Neuronal stem cell (in vitro differentiated cells): ENCODE measurements at places on chromosomes 2 and 18.

DNA sequence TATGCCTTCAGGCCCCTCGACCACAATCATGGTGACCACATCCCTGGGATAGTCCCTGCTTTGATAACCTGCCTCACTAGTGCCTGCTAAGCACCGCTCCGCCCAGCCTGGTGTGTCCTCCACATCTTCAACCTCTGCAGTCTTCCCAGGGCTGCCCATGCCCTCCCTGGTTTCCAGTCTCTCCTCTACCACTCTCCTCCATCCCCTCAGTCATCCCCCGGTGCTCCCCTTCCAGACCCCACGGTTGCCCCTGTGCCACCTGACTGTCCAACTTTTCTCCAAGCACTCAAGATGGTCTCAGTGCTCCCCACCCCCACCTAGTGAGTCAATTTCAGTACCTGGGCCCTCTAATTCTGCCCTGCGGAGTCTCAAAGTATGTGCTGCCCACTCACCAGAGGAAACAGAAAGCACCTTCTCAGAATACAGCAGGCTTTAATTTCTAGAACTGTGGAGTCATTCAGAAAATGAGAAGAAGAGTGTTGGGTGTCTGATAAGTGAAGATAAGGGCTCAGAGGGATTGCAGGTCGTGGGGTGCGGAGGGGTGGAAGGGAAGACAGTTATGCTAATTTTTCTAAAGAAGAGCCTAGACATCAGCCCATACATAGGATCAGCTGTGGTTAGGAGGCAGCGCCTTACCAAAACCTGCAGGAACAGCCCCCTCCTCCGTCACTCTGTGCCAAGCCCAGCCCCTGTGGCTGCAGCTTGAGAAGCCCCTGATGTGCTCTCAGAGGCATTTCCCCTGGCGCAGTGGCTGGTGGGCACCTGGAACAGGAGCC lies 53.6 kb upstream of the CAB39 start:
- DNase-seq, result no peak

- peak; percentile 59 for DNase-seq
Measured at GRCh38 chr2:219175928-219176817, 552 bp downstream of the CNPPD1 start.

- no peak for DNase-seq
Measured at GRCh38 chr2:204491528-204491927, 53.7 kb upstream of the PARD3B start.

DNA sequence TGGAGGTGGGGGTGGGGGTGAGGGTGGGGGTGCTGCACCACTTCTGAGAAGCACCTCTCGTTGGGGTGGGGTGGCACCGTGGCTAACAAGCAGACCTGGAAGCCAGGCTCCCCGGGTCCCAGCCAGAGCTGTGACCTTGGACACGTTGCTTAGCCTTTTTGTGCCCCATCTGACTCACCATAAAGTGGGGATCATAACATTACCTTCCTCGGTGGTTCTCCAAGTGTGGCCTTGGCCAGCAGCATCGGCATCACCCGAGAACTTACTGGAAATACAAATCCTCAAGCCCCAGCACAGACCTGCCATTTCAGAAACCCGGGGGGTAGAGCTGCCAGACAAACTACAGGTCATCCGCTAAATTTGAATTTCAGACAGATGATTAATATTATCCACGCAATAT lies 58.7 kb upstream of the SLC66A3 start:
- no peak for DNase-seq

GRCh38 chr2:60025496-60025895 lies 528.0 kb downstream of the BCL11A start:
- no peak for DNase-seq

- no peak for DNase-seq
Measured at GRCh38 chr2:229903037-229903436, 18.8 kb downstream of the TRIP12 start.

DNA sequence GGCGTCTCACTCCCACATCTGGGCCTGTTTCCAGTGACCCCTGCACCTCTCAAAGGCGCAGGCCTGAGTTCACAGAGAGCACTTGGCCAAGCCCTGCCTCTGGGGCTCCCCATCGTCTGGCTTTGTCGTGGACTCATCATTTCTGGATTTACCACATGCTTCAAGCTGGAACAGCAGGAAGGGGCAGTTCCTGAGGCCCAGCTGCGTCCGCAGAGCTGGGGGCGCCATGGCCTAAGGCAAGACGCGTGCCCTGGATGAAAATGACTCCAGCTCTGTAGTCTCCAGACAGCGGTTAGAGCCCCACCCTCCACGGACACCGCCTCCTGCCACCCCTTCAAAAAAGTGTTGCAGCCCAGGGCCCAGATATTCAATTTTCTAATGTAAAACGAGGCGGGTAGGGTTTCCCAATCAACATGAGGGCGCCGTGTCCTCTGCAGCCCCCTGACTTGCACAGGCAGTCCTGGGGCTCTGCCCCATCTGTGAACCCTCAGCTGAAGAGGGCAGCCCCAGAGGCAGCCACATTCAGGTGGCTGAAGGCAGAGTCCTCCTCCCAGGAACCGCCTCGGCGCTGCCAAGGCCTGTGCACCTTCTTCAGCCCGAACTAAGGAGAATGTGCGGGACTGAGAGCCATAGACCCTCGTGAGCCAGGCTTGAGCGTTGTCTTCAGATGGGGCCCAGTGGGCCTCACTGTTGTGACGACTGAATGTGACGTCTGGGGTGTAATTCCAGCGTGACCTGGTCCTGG lies 85.5 kb downstream of the NFATC1 start:
- DNase-seq, result no peak

GRCh38 chr18:449374-449773 lies 51.1 kb downstream of the COLEC12 start:
- DNase-seq, result no peak

DNA sequence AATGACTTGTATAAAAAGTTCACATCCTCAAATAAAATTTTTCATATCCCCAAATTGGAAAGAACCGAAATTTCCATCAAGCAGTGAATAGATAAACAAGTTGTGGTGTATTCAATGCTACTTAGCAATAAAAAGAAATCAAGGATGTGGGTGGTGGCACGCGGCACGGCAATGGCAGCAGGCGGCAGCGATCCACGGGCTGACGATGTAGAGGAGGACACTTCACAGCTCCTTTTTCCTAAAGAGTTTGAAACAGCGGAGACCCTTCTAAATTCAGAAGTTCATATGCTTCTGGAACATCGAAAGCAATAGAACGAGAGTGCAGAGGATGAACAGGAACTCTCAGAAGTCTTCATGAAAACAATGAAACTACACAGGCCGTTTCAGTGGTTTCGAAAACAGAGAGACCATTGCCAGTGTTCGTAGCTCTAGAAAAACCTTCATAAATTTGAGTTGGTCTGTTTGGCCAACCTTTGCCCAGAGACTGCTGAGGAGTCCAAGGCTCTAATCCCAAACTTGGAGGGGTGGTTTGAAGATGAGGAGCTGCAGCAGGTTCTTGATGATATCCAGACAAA lies 9.8 kb upstream of the IL36A start:
- DNase-seq, result no peak

DNA sequence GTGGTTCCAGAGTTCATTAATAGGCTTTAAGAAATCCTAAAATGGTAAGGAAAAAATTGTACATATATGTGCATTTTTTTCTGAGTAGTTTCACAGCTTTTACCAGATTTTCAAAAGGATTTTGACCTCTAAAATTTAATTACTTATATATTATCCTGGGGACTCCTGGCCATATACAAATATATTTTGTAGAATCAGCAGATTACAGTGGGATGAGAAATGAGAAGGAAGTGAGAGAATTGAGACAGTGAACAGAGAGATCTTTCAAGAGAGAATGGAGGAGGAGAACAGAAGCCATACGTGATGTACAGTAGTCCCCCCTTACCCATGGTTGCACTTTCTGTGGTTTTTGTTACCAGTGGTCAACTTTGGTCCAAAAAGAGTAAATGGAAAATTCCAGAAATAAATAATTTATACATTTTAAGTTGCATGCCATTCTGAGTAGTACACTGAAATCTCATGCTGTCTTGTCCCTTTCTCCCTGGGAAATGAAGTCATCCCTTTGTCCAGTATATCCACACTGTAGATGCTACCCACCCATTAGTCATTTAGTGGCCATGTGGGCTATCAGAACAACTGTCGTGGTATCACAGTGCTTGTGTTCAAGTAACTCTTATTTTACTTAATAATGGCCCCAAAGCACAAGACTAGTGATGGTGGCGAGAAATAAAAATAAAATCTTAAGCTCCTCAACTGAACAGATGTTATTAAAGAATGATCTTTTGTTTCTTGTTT lies 130.4 kb upstream of the MYO3B start:
- no peak for DNase-seq

GRCh38 chr2:235963853-235964577 lies 204.2 kb downstream of the GBX2 start:
- no peak for DNase-seq

GRCh38 chr2:163859951-163860350 lies 124.1 kb upstream of the FIGN start:
- DNase-seq, result no peak

- peak; percentile 35 for DNase-seq
Measured at GRCh38 chr2:165634855-165635254, 159.2 kb downstream of the GALNT3 start.

DNA sequence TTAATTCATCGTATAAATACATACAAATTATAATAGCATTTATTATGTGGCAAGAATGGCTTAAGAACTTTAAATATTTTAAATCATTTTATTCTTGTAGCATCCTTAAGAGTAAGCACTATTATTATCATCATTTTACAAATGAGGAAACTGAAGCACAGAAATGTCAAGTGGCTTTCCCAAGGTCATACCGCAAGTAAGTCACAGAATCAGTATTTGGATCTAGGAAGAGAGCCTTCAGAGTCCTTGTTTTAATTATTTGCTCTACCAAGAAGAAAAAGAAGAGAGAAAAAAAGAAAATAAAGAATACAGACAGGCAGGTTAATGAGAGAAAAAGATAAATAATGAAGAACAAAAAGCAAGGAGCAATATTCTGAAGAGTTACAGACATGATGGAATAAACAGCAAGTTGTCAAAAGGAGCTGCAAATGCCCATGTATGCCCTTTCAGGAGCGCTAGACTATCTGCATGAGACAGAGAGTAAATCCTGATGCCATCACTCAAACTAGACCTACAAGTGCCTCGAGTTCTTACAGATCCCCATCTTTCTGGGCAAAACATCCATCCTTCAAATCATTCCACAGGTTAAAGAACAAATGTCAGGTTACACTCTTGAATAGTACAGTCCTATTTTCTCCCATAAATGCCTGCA lies 57.8 kb upstream of the ETAA1 start:
- no peak for DNase-seq

GRCh38 chr18:33135951-33136660 lies 304.4 kb downstream of the CCDC178 start:
- DNase-seq, result no peak

- DNase-seq, result no peak
Measured at GRCh38 chr2:23525137-23525765, 140.3 kb downstream of the KLHL29 start.

- no peak for DNase-seq
Measured at GRCh38 chr2:220811115-220811514, 761.0 kb downstream of the EPHA4 start.

- DNase-seq, result no peak
Measured at GRCh38 chr2:180325416-180326120, 318.5 kb upstream of the CWC22 start.

DNA sequence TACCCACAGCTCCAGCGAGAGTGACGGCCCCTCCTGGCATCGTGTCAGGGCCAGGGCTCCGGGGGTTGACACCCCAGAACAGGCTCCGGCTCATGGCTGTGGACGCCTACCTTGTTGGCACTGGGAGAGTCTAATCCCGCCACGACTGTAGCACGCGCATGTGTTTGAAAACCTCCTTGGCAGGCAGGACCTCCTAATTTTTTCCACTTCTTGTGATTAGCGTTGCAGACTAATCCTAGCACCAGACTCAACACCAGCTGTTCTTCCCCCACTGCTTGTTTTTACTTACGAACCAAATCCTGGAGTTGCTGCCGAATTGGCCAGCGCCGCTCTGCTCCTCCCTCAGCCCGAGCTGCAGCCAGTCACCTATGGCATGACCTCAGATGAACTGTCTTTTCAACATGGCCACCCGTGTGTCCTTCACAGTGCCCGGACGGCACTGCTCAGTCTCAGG lies 110.7 kb downstream of the KLHL29 start:
- DNase-seq, result no peak

DNA sequence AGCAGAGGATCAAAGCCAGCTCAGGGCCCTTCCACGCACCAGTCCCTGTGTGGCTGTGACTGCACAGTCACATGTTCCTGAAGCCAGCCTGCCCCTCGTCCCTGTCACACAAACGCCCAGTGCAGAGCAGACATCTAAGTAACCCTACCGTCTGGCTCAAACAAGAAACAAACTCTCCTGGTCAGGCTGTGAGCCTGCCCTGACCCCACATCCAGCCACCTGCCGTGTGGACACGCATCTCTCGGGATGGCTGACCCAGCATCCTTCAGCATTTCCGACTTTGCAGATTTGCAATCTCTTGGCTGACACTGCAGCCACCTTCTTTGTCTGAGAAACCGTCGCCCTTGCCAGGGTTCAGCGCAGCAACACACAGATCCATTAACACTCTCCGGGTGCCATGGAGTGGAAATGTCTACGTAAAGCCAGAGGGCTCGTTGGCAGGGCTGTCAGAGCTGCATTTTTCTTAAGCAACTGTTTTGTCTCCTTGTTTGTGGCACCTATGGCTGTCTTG lies 82.3 kb upstream of the ASAP2 start:
- no peak for DNase-seq

DNA sequence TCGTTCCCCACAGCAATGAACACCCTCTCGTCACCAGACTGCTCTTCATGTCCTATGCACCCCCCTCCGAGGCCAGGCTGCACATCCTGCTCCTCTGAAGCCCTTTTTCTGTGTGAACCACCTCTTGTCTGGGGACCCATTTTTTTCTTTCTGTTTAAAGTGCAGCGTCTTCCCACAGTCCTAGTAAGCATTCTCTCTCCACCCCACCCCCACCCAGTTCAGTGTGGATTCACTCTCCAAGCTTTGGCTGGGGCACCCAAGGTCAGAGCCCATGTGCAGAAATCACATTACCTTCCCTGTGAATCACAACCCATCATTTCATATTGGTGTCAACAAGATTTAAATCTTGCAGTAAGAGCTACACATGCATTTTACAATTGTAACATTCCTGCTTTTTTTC lies 26.4 kb upstream of the PKDCC start:
- DNase-seq, result no peak

GRCh38 chr18:59273759-59274532 lies 692 bp upstream of the RAX start:
- no peak for DNase-seq

GRCh38 chr2:158845859-158846258 lies 50.7 kb downstream of the DAPL1 start:
- no peak for DNase-seq

GRCh38 chr2:230267556-230267955 lies 42.0 kb downstream of the SP140 start:
- DNase-seq, result no peak

- DNase-seq, result peak; percentile 94
Measured at GRCh38 chr2:218962859-218963492, 3.5 kb downstream of the CDK5R2 start.

DNA sequence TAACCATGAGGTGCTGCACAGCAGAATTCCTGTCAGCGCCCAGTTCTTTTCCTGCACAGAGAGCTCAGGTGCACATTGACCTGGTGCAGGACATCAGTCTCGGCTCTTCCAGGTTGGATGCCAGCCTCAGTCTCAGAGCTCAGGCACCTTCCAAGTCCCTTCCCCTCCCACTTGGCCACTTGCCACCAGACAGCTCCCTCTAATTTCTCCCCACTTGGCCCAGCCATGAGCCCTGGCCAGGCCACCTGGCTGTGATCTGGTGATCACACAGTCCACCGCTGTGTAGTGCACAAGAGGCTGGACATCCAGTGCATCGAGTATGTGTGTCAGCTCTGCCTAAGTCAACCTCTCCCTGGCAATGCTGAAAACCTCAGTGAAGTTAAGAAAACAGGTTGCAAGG lies 336.6 kb upstream of the MYT1L start:
- no peak for DNase-seq
